Tongue (tissue), 3 donors: ENCODE measurements at places on chromosomes 13 and 19. TPM values are rescaled to one million over a fixed set of nuclear protein-coding genes. Genes with fewer than 3 reads are reported as not detected.

TRAPPC6A gene
- 8.1 TPM for total RNA-seq

PLD3 gene
- 295 TPM for total RNA-seq

IRGC gene
- total RNA-seq, result not detected

PIK3R2 gene
- 34.5 TPM for total RNA-seq

SULT2A1 gene
- not detected for total RNA-seq

BRSK1 gene
- total RNA-seq, result 5.0 TPM

NUCB1 gene
- total RNA-seq, result 154 TPM

LIN7B gene
- 6.1 TPM for total RNA-seq

ZNF30 gene
- 5.3 TPM for total RNA-seq

TDRD12 gene
- 0.41 TPM for total RNA-seq

KLK4 gene
- total RNA-seq, result not detected

UNC13A gene
- total RNA-seq, result 0.21 TPM

LYL1 gene
- 4.2 TPM for total RNA-seq

SOX1 gene
- not detected for total RNA-seq

ERICH6B gene
- not detected for total RNA-seq

PRR22 gene
- total RNA-seq, result not detected

FFAR3 gene
- total RNA-seq, result not detected
